NCI-H1092 (cell line): ENCODE measurements at places on chromosomes 7 and 10.

- DNase-seq: no peak
These were observed 103.6 kb downstream of the VIPR2 start for GRCh38 chr7:159040912-159041711.

- DNase-seq: no peak
These were observed 2.6 kb upstream of the FRMPD2 start for GRCh38 chr10:48277093-48277492.

DNA sequence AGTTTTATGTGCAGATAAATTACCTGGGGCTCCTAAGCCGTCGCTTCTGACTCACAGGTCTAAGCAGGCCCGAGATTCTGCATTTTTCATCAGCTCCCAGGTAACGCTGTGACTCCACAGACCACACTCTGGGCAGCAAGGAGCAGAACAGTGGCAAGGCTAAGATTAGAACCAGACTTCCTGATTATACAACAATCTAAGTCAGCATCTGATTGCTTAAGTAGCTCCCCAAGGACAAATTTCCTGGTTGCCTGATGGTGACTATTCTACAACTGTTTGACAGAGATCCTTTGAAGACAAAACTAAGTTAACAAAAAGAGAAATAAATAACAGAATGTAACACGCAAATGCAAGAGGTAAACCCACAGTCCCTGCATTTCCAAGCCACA lies 69.0 kb downstream of the CREB3L2 start:
- no peak for DNase-seq

- DNase-seq: no peak
These were observed 7.1 kb upstream of the PRKAR1B start for GRCh38 chr7:734214-734613.

DNA sequence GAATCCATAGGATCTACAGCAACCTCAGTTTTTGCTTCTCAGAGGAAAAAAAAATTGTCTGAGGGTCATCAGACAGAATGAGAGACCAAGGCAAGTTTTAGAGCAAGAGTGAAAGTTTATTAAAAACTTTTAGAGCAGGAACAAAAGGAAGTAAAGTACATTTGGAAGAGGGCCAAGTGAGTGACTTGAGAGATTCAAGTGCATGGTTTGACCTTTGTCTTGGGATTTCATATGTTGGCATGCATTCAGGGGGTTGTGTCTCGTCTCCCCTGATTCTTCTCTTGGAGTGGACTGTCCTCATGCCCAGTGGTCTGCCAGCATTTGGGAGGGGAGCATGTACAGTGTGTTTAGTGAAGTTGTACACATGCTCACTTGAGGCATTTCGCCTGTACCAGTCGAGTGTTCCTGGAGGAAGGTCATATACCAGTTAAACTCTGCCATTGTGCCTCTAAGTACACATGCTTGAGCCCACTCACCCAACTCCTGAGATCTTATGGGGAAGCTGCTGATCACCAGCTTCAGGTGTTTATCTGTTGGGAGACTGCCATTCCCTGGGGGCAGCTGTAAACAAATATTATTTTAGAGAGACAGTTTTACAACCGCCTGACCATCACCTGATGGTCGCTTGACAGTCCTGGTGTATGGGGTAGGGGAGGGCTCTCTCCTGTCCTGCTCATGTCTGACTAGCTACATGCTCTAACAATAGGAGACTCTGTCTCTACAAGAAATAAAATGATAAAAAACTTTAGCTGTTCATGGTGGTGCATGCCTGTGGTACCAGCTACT lies 109.4 kb downstream of the EEPD1 start:
- DNase-seq: no peak

GRCh38 chr10:71777213-71777985 lies 4.1 kb upstream of the VSIR start:
- no peak for DNase-seq

DNA sequence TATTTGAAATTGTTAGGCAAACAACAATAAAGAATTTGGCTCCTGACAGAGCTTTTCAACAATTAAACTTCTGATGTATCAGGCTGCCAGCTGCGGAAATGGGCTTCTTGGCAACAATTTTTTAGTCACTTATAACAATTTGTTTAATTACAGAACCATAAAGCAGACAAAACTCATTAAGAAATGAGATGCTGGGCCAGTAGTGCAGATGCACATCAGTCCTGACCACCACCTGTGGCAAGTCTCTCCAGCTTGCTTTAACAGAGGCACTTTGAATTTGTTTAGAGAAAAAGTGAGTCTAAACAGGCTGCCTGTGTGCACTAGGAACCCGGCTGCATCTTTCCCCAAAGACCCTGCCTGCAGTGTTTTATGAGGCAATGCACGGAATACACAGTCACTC lies 1124.4 kb downstream of the NXPH1 start:
- DNase-seq: peak; percentile 77

- no peak for DNase-seq
These were observed 1.5 kb upstream of the OAT start for GRCh38 chr10:124420254-124420653.

DNA sequence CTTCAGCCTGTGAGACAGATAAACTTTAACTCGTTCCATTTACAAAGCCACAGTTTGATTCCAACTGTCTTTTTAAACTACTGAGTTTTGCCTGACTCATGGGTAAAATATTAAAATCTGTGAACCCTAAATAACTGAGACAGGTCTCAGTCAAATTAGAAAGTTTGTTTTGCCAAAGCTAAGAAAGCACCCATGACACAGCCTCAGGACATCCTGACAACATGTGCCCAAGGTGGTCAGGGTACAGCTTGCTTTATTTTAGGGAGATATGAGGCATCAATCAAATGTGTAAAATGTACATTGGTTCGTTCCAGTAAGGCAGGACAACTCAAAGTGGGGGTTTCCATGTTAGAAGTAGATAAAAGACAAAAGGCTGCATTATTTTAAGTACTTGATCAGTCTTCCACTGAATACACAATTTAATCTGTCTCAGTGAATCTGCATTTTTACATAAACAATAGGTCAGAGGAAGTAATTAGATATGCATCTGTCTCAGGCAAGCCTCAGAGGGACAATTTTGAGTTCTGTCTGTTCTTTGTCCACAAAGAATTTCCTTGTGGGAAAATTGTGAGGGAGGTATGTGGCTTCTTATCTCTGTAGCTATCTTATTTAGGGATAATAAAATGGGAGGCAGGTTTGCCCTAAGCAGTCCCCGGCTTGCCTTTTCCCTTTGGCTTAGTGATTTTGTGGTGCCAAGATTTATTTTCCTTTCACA lies 11.0 kb upstream of the PIP start:
- DNase-seq: no peak
